Activated CD4-positive, alpha-beta T cell treated with anti-CD3 and anti-CD28 coated beads, Interleukin-10, Interleukin-2, amounts not matched to agents 100 ng/mL and 50 ng/mL, durations not matched to agents 16 hours and 8 hours (primary cell): ENCODE measurements at places on chromosomes 11 and 22.
A peak's percentile ranks its signal among the peaks of the same experiment; 100 is the strongest.

DNA sequence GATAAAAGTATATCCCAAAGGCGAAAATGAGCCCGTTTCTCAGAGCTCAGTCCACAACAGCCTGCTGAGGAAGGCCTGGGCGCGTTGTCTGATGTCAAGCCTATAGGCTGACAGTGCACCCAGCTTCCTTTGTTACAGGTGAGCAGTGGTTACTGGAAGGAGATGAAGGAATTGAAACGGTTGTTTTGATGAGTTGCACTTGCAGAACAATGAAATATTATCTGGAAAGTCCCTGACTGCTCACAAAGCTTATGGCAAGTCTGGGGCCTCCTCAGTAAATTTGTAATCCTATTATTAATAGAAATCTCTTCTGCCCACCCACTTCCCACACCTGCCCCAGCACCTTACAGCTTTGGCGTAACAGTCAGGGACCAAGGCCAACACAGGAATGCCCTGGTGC, 77.8 kb downstream of the C11orf91 start:
- no peak for DNase-seq

DNA sequence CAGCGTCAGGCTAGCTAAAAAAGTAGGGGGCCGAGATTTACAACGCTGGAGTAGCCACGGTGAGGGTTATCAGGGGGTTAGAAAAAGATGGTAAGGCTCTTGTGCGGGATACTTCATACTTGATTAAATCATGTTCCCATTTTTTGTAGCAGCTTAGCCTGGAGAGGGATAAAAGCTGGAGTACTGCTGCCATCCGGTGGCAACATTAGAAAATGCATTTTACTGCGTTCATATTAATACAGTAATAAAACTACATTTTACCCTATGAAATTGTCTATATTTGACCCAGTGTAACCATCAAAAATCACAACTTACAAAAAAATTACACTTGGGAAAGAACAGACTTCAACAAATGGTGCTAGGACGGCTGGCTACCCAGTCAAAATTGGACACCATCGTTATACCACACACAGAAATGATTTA, 17.3 kb downstream of the RPUSD4 start:
- DNase-seq, result peak; percentile 42

GRCh38 chr11:120774591-120775386, 249.1 kb upstream of the TBCEL start:
- no peak for DNase-seq

DNA sequence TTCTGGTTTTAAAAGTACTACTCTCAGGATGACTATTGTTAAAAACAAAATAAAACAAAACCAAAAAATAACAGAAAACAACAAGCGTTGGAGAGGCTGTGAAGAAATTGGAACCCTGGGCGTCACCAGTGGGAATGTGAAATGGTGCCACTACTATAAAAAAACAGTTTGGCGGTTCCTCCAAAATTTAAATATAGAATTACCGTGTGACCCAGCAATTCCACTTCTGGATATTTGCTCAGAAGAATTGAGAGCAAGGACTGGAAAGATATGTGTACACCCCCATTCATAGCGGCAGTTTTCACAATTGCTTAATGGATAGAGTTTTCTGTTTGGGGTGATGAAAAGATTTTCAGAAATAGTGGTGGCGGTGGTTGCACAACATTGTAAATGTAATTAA, 8.6 kb downstream of the APOA4 start:
- no peak for DNase-seq

- DNase-seq, result no peak
These were observed 112.8 kb downstream of the TRPC6 start for GRCh38 chr11:101470881-101471520.

GRCh38 chr11:65159012-65159411, 11.0 kb upstream of the SPDYC start:
- no peak for DNase-seq

GRCh38 chr11:12189543-12190235, 79.3 kb downstream of the MICAL2 start:
- DNase-seq, result peak; percentile 87

DNA sequence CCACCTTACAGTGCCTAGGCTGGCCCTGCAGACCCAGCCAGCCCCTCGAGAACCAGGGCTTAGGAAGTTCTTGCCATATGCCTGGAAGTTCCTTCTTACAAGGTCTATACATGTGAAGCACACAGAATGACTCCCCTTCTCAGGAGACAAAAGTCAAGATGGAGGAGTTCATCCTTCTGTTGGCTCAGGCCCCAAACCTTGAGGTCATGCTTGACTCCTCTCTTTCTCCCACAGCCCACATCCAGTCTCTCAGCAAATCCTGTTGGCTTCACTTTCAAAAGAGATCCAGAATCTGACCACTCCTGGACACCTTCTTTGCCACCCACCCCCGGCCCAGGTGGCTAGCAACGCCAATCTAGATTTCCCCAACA, 1.7 kb upstream of the CD248 start:
- no peak for DNase-seq

GRCh38 chr11:92657226-92657625, 312.2 kb upstream of the MTNR1B start:
- DNase-seq, result peak; percentile 4

DNA sequence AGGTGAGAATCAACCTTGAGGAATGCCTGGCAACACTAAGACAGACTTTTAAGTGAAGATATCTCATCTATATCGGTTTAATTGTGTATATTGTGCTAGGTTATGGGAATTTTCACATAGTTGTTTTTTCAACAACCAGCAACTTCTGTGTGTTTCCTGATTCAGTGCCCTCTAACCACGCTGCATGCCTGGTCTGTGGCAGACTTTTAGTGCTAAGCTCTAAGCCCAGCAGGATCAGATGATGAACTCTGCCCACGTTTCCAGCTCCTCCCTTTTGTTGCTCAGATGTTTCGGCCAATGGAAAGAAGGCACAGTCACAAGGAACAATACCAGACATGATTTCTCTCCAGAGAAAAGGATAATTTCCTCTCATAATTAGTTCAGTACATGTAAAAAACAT, 1.4 kb upstream of the VWA5A start:
- DNase-seq, result no peak

DNA sequence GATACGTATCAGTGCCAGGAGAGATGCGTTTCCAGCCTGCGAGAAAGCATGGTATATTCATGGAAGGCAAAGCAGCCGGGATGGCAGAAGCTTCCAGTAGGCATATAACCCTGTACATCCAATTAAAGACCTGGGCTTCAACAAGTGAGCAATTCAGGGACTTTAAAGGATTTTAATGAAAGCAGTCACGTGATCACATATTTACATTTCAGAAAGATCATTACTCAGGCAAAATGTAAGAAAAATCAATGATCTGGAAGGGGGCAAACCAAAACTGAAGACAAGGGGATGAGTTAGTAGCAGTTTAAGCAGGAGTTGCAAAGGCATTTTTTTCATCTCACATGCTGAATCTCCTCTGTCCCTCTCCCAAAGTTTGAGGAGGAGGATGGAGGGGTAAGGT, 7.8 kb downstream of the CDON start:
- no peak for DNase-seq
